HT1080 (cell line): ENCODE measurements at places on chromosomes 12 and 14. TPM values are rescaled to one million over a fixed set of nuclear protein-coding genes. Genes with fewer than 3 reads are reported as not detected.

Gene HOXC4
- total RNA-seq = 1.8 and 1.9 TPM in 2 replicates

Gene KSR2
- not detected in 2 replicates for total RNA-seq

Gene LBHD2
- total RNA-seq = not detected in 2 replicates

Gene SYT1
- total RNA-seq = 0.10 and 0.63 TPM in 2 replicates

Gene RXYLT1
- total RNA-seq = 38.1 and 42.9 TPM in 2 replicates

Gene NKX2-1
- total RNA-seq = not detected in 2 replicates

Gene TSPAN8
- total RNA-seq = not detected in 2 replicates

Gene GLIPR1L1
- total RNA-seq = not detected in 2 replicates

Gene RNASE3
- not detected in 2 replicates for total RNA-seq

Gene EGLN3
- total RNA-seq = not detected in 2 replicates

Gene ZFHX2
- 0.63 and 1.2 TPM in 2 replicates for total RNA-seq

Gene SERPINA10
- not detected in 2 replicates for total RNA-seq

Gene AMDHD1
- 0.13 and 0.43 TPM in 2 replicates for total RNA-seq

Gene LTB4R2
- total RNA-seq = 5.0 and 7.8 TPM in 2 replicates

Gene PLCZ1
- total RNA-seq = 0.07 TPM in 1 of 2 replicates, not detected in the other

Gene SIX4
- total RNA-seq = 20.7 and 31.6 TPM in 2 replicates

Gene TMEM30B
- not detected in 2 replicates for total RNA-seq

Gene MYO1H
- total RNA-seq = not detected in 2 replicates

Gene MFAP5
- not detected in 2 replicates for total RNA-seq

Gene SLC6A12
- total RNA-seq = not detected in 2 replicates

Gene CACNA1C
- total RNA-seq = not detected in 2 replicates
